ENCODE measurements at places on chromosomes 4 and X.

DNA sequence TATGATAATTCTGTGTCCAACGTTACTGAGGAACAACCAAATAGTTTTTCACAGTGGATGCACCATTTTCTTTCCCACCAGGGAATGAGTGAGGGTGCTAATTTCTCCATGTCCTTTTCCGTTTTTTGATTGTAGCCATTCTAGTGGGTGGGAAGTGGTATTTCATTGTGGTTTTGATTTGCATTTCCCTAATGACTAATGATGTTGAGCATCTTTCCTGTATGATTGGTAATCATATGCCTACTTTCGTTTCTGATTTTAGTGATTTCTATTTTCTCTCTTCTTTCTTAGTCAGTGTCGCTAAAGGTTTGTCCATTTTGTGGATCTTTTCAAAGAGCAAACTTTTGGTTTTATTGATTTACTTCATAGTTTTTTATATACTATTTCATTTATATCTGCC, 32.1 kb upstream of the TEX13D start:
- DNase-seq, result no peak

- peak; percentile 65 for DNase-seq
Measured at GRCh38 chrX:155612312-155613224, at the start of gene TMLHE. TSS of gene TMLHE (minus strand) at chrX:155612952. CDS start at chrX:155545276, 67,676 bp downstream.

DNA sequence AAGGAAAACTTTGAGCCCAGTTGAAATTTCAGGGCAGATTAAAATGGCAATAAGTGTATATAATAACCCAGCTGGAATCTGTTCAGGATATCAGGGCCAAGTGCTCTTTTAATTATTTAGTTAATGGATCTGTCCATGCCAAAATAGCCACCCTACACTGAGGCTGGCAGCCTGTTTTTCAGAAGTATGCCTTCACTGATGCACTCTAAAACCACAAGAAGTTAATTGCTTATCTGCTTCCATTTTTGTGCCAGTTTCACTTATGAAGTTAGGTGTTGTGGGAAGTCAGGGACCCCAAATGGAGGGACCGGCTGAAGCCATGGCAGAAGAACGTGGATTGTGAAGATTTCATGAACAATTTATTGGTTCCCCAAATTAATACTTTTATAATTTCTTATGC, 960.3 kb downstream of the C4orf33 start:
- no peak for DNase-seq

DNA sequence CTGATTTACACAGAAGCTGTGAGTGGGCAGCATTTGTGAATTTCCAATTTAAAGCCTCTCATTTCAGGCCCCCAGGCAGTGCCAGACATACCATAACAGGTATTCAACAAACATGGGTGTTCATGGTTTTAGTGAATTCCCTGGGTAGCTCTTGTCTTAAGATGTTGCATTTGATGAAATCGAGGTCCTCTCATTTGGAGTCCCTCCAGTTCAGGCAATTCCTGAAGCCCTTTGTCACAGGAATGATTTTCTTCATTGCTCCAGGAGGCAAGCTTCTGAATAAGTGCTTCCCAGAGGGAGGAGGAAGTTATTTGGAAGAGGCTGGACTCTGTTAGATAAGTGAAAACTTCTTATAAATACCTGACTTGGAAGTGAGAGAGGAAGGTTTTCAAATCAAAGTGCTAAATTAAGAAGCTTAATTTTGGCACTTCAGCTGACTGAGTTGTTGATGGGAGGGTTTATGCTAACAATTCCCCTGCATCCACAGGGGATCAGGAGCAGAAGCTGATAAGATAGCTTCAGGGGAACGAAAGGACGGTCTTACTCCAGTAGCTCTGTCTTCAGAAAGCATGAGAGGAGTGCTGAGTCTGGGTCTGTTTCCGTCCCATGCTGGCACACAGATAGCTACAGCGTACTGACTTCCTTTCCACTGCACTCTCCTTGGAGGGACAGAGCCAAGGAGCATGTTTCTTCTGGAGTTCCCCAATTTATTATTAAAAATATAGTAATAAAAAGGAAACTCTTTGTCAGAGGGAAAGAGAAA, 543.1 kb downstream of the GBA3 start:
- DNase-seq, result no peak

- no peak for DNase-seq
Measured at GRCh38 chr4:7128644-7129043, 60.8 kb upstream of the GRPEL1 start.

DNA sequence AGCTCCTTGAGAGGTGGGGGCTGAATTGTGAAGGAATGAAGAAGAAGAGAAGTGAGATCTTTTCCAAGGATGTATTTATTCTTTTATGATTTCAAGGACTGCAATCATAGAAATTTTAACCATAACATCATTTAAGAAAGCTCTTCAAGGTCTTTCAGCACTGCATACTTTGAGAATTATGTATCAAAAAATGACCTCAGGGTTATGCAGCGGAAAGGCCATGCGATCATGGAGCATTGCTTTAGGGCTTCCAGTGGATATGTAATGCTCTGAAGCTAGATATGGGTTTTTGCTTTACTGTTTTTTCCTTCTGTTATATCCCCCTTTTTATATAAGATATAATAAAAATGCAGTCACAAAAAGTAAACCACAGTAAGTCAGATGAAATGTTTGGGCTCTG, 38.7 kb downstream of the SGMS2 start:
- no peak for DNase-seq

DNA sequence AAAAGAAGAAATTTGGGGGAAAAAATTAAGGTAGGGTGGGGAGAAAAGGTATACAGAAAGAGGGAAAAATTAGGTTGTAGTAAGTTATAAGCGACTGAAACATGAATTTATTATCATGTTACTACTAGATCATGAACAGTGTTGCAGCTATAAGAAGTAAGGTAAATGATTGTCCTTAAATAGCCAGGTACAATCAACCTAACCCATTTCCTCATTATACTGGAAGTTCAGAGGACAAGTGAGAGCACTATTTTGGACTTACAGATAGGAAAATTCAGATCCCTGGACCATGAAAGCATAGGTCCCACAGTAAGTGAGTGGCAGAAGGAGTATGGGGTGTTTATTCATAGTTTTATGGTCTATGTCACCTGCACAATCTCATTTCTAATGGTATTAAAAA, 23.5 kb downstream of the PIR start:
- DNase-seq, result no peak

DNA sequence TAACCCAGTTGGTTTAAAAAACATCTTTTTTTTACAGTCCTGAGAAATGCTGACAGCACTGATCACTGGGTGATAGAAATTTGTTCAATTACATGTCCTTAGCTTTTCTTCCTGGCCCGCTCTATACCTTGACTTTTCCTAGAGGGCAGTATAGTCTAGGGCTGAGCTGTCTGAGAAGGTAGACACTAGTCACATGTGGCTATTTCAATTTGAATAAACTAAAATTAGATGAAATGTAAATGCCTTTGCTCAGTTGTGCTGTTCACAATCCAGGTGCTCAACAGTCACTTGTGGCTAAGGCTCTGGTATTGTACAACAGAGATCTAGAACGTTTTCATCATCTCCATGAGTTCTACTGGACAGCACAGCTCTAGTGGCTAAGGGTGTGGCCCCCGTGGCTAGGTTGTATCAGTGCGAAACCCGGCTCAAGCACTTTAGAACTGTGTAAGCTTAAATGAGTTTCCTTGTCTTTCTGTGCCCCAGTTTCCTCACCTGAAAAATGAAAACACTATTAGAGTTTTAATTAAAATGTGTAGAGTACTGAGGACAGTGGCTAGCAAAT, 111.6 kb upstream of the WDR17 start:
- DNase-seq, result no peak

DNA sequence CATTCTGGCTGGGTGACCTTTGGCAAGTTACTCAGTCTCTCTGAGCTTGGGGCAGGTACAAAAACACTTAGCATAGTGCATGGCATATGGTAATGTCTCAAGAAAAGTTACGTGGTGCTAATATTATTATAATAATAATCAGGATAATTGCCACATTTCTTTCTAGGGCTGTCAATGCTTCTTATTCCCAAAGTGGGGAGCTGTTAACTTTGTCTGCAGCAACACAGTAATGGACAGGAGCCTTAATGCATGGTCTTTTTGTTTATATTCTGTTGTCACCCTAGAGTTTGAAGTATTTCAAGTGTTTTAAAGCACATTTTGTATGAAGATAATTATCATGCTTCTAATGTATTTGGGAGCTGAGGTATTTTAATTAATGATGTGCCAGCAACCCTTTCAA, 121.8 kb downstream of the FHIP1A start:
- no peak for DNase-seq

GRCh38 chr4:138843616-138844015, 172.0 kb upstream of the NOCT start:
- no peak for DNase-seq

GRCh38 chr4:13169731-13170525, 314.2 kb downstream of the RAB28 start:
- DNase-seq, result no peak

- no peak for DNase-seq
Measured at GRCh38 chr4:20046931-20047677, 204.6 kb upstream of the SLIT2 start.

- DNase-seq, result no peak
Measured at GRCh38 chr4:8123870-8124269, 34.7 kb downstream of the ABLIM2 start.

GRCh38 chr4:69781458-69782418, 21.3 kb upstream of the SULT1B1 start:
- no peak for DNase-seq

DNA sequence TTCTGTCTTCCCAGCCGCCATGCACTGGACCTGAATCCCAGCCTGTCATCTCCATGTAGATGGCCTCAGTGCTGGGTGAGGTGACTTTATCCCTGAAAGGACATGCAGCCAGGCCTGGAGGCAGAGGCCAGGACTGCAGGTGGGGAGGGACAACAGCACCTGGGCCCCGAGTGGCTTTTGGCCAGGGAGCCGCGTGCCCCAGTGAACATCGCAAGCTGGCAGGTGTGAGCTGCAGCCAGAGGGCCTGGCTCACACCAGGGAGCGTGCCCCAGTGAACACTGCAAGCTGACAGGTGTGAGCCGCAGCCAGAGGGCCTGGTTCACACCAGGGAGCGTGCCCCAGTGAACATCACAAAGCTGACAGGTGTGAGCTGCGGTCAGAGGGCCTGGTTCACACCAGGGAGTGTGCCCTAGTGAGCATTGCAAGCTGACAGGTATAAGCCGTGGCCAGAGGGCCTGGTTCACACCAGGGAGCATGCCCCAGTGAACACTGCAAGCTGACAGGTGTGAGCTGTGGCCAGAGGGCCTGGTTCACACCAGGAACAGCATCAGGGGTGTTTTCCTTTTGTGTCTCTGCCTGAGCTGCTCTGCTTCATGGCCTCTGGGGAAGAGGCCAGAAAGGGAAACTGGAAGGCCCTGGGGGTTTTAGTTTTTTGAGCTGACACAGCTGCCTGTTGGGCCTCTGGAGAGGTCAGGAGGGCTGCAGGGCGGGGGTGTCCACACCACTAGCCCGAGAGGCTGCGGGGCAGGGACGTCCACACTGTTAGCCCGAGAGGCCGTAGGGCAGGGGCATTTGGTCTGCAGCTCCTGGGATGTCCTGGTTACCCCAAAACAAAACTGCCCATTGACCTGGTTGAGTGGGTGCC, 22.7 kb upstream of the PSAPL1 start:
- DNase-seq, result no peak

DNA sequence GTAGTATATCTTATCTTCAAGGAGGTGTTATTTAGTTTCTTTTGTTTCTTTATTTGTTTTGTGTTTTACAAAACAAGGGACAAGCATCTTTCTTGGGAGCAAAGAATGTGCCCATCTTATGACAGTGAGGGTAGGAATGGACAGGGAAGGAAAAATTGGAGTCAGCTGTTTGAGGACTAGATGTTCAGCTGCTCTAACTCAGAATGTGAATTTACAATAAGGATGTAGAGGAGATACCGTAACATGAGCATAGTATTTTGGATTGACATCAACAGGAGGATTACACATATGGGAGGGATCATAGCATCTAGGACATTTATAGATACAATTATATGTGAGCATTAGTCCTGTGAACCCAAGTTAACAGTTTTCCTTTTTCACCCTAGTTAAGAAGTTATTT, 89.0 kb upstream of the GK2 start:
- no peak for DNase-seq

- no peak for DNase-seq
Measured at GRCh38 chr4:168914095-168914494, 96.0 kb downstream of the CBR4 start.

DNA sequence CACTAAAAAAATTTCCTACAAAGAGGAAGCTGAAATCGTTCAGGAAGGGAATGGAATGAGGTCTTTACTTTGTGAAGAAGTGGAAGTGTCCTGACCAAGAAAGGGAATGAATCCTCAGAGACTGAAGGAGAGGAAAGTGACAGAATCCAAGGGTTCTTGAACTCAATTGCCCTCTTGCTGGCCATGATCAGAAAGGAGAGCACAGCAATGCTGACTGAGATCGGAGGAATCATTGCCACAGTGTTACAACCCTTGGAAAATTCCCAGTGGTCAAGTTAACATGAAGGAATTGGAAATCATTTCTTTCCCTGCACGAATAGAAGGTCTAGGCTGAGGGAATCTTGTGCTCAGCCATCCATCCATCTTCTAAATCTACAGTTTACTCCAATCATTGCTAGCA, 190.0 kb upstream of the NEIL3 start:
- DNase-seq, result no peak

GRCh38 chr4:184246426-184246825, 28.8 kb upstream of the ENPP6 start:
- DNase-seq, result no peak

GRCh38 chr4:184756399-184756798, 22.5 kb upstream of the CENPU start:
- DNase-seq, result no peak

DNA sequence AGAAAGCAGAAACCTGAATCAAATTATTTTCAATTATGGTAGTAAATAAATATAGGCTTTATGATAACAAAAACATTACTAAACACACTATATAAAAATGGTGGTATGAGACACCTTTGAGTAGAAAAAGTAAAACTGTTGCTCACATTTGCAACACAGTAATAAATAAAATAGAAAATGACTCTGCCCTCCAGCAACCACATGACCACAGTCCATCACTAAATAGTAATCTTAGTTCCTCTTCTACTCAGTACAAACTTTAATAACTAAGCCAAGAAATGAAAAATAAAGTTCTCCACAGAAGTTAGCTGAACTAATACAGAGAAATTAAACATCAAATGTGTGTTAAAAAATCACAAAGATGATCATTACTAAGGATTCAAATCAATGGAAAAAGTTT, 108.5 kb downstream of the ADGRA3 start:
- no peak for DNase-seq

GRCh38 chr4:80253510-80253909, 13.0 kb upstream of the FGF5 start:
- no peak for DNase-seq

DNA sequence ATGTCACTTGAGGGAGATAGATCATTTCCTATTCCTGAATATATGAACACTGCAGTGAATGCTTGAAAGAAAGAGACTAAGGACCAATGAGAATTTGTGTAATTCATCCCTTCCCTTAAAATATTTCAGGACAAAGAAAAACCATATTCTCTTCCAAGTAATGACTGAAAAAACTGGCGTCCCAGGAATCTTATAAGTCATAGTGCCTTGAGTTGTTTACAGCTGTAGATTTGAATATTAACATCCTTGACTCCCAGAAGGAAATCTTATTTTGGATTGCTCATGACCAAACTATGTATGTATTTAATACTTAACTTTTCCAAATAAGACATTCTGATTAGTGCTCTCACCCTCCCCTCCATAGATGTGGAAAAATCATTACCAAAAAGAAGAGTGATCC, 55.5 kb downstream of the CLDN22 start:
- no peak for DNase-seq
